Activated naive CD4-positive, alpha-beta T cell treated with anti-CD3 and anti-CD28 coated beads for 36 hours (primary cell): ENCODE measurements at places on chromosomes 2 and 18.

GRCh38 chr18:26956863-26957262, 91.4 kb upstream of the AQP4 start:
- no peaks in the 10 kb centered on the region for H3K4me1 ChIP-seq
- H3K27me3 ChIP-seq = no peaks in the 10 kb centered on the region
- H3K4me3 ChIP-seq = no peak overlapping the region
- no peak overlapping the region for H3K27ac ChIP-seq
- no peak for DNase-seq
- no peaks in the 10 kb centered on the region for H3K36me3 ChIP-seq

- no peaks in the 10 kb centered on the region for H3K27me3 ChIP-seq
- H3K27ac ChIP-seq = no peak overlapping the region
- H3K4me1 ChIP-seq = no peaks in the 10 kb centered on the region
- no peak overlapping the region for H3K4me3 ChIP-seq
These were observed 19.5 kb downstream of the GPR45 start for GRCh38 chr2:105261061-105261460.

GRCh38 chr18:475202-476031, 25.1 kb downstream of the COLEC12 start:
- H3K36me3 ChIP-seq = no peaks in the 10 kb centered on the region
- H3K4me1 ChIP-seq = no peaks in the 10 kb centered on the region
- DNase-seq = no peak
- no peak overlapping the region for H3K27ac ChIP-seq
- H3K4me3 ChIP-seq = no peak overlapping the region

GRCh38 chr2:191565647-191566198, 112.2 kb upstream of the NABP1 start:
- H3K27me3 ChIP-seq = peaks cover 11% of the 10 kb centered on the region
- no peak overlapping the region for H3K4me3 ChIP-seq
- H3K36me3 ChIP-seq = no peaks in the 10 kb centered on the region
- no peak overlapping the region for H3K27ac ChIP-seq

DNA sequence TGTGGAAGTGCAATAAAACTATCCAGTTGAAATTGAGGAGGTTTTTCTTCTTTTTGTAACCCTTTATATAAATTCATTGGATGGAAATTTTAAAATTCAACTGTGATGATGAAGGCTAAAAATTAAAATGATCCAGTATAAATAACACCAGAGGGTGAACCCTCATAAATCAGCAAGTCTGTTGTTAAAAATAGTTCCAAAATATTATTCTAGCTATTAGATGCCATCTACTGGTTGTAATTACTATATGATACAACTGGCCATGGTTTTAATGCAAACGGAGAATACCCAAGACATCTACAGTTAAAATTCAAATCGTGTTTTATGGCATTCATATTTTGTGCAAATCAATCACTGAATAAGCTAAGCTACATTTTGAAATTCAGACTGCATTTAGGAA, 53.8 kb downstream of the TMEM200C start:
- no peak for DNase-seq
- H3K27me3 ChIP-seq = peaks cover 4% of the 10 kb centered on the region
- no peaks in the 10 kb centered on the region for H3K36me3 ChIP-seq
- H3K27ac ChIP-seq = no peak overlapping the region
- no peak overlapping the region for H3K4me3 ChIP-seq
- H3K4me1 ChIP-seq = no peaks in the 10 kb centered on the region

GRCh38 chr2:20361893-20362292, 11.2 kb upstream of the PUM2 start:
- DNase-seq = no peak
- no peak overlapping the region for H3K27ac ChIP-seq
- no peak overlapping the region for H3K4me3 ChIP-seq
- H3K4me1 ChIP-seq = peaks cover 23% of the 10 kb centered on the region
- peaks cover 1% of the 10 kb centered on the region for H3K27me3 ChIP-seq

GRCh38 chr2:8710951-8711350, 29.1 kb downstream of the ID2 start:
- H3K4me3 ChIP-seq = no peak overlapping the region
- no peak for DNase-seq
- H3K4me1 ChIP-seq = no peaks in the 10 kb centered on the region
- peaks cover 3% of the 10 kb centered on the region for H3K36me3 ChIP-seq

DNA sequence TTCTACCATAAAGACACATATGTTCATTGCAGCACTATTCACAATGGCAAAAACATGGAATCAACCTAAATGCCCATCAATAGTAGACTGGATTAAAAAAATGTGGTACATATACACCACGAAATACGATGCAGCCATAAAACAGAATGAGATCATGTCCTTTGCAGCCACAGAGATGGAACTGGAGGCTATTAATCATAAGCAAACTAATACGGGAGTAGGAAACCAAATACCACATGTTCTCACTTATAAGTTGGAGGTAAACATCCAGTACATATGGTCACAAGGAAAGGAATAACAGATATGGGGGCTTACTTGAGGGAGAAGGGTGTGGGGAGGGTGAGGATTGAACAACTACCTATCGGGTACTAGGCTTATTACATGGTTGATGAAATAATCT, 7.7 kb downstream of the HMSD start:
- H3K27ac ChIP-seq = no peak overlapping the region
- DNase-seq = no peak
- H3K27me3 ChIP-seq = peaks cover 30% of the 10 kb centered on the region

GRCh38 chr2:208373460-208374089, 33.0 kb upstream of the PTH2R start:
- no peak overlapping the region for H3K4me3 ChIP-seq
- no peak overlapping the region for H3K27ac ChIP-seq
- no peaks in the 10 kb centered on the region for H3K36me3 ChIP-seq
- H3K27me3 ChIP-seq = peaks cover 2% of the 10 kb centered on the region
- H3K4me1 ChIP-seq = no peaks in the 10 kb centered on the region

GRCh38 chr2:211408483-211408891, 852.1 kb downstream of the CPS1 start:
- no peak overlapping the region for H3K4me3 ChIP-seq
- DNase-seq = no peak
- no peak overlapping the region for H3K27ac ChIP-seq
- H3K4me1 ChIP-seq = no peaks in the 10 kb centered on the region
- H3K36me3 ChIP-seq = no peaks in the 10 kb centered on the region
- H3K27me3 ChIP-seq = no peaks in the 10 kb centered on the region

- H3K27ac ChIP-seq = no peak overlapping the region
- no peak overlapping the region for H3K4me3 ChIP-seq
- H3K27me3 ChIP-seq = no peaks in the 10 kb centered on the region
- no peaks in the 10 kb centered on the region for H3K36me3 ChIP-seq
These were observed 342.0 kb upstream of the DLGAP1 start for GRCh38 chr18:4797002-4797685.

- no peaks in the 10 kb centered on the region for H3K36me3 ChIP-seq
- no peak for DNase-seq
- peaks cover 3% of the 10 kb centered on the region for H3K4me1 ChIP-seq
These were observed 1.4 kb downstream of the CCDC85A start for GRCh38 chr2:56185101-56185581.

GRCh38 chr2:44016282-44016681, 20.5 kb upstream of the LRPPRC start:
- no peak overlapping the region for H3K27ac ChIP-seq
- H3K4me1 ChIP-seq = no peaks in the 10 kb centered on the region
- H3K4me3 ChIP-seq = no peak overlapping the region
- no peaks in the 10 kb centered on the region for H3K36me3 ChIP-seq
- peaks cover 15% of the 10 kb centered on the region for H3K27me3 ChIP-seq

DNA sequence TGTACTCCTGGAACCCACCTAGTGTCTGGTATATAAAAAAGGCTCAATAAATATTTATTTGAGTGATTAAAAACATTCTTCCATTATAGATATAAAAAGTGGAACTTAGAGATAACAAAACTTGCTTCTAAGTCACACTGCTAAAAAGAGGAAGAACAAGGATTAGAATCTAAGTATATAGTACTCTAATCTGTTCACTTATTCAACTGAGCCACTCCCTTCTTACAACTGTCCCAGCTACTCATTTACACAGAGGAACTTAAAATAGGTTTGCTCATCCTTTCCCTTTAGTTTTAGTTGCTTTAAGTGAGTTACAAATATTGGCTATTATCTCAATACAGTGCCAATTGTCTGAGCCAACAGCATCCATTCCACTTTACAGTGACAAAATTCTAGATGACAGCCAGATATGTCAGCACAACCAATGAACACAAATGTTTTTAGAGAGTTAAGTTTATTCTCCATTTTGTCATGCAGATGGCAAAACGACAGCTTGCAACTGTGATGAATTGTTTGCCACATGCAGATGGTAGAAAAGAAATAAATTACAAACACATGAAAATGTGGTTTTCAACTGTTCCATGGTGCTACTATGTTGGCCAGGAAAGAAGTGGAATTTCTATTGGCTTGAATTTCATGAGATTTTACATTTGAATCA, 280.7 kb upstream of the ZC3H15 start:
- no peak overlapping the region for H3K4me3 ChIP-seq
- H3K4me1 ChIP-seq = peaks cover 3% of the 10 kb centered on the region
- no peak overlapping the region for H3K27ac ChIP-seq
- H3K36me3 ChIP-seq = peaks cover 2% of the 10 kb centered on the region

DNA sequence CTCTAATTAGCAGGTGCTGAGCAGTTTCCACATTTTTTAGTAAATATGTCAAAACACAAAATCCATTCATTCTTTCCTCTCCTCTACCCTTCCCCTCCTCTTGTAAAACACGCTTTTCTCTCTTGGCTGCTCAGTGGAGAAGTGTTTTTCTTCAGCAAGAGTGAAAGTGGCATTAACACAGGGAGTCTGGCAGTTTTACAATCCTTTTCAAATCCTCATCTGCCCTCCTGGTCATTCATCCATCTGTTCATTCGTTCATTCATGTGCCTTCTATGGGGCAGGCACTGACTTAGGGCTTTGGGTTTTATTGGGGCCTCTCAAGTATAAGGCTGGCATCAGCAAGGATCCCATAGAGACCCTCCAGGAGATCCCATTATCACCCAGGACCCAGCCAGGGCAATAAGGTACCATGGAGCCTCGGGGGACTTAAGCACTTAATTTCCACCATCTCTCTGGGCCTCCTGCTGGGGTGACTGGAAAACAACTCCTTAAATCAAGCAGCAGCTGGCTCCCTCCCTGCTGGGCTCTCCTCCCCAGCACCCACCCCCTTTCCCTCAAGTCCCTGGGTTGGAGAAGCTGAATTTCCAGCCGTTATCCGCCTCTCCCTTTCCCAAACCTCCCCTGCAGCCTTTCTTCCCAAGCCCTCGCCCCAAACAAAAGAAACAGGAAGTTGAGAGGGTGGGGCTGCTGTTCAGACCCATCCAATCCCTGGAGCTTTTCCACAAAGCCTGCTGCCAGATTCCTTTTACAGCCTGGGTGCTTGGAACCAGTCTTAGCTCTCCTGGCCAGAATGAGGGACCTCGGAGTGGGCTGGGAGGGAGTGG, 32.6 kb downstream of the MARCHF4 start:
- no peaks in the 10 kb centered on the region for H3K27me3 ChIP-seq
- H3K36me3 ChIP-seq = no peaks in the 10 kb centered on the region
- H3K27ac ChIP-seq = no peak overlapping the region
- no peak for DNase-seq
